ENCODE measurements at places on chromosomes 16 and 17.

GRCh38 chr17:74435775-74436359 lies 4.0 kb downstream of the GPRC5C start:
- no peak for DNase-seq

- DNase-seq = no peak
Observed at GRCh38 chr16:69706256-69706974, 19.9 kb downstream of the NQO1 start.

GRCh38 chr17:79427621-79428539 lies 183.0 kb downstream of the RBFOX3 start:
- no peak for DNase-seq

DNA sequence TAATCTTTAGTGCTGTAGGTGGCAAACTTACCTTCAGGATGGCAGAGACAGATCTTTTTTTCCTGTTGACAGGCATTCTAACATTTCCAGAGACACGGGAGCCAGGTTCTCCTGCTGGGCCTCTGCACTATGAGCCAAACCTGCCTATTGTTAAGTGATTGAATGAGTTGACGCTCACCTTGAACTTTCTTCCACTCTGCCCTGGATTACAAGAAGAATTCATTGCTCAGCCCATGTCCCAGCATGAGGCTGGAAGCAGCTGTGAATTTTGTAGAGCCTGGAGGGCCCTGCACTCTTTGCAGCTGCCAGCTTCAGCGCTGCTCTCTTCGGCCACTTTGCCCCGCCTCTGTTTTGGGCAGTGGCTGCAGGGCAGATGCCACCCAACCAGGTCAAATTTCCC lies 9.4 kb upstream of the SLC7A5 start:
- DNase-seq = no peak

GRCh38 chr16:22668318-22668717 lies 145.6 kb upstream of the HS3ST2 start:
- no peak for DNase-seq

- no peak for DNase-seq
Observed at GRCh38 chr17:17887752-17888304, 51.0 kb upstream of the SREBF1 start.

- peak; percentile 19 for DNase-seq
Observed at GRCh38 chr16:20938426-20938825, 37.9 kb downstream of the LYRM1 start.

DNA sequence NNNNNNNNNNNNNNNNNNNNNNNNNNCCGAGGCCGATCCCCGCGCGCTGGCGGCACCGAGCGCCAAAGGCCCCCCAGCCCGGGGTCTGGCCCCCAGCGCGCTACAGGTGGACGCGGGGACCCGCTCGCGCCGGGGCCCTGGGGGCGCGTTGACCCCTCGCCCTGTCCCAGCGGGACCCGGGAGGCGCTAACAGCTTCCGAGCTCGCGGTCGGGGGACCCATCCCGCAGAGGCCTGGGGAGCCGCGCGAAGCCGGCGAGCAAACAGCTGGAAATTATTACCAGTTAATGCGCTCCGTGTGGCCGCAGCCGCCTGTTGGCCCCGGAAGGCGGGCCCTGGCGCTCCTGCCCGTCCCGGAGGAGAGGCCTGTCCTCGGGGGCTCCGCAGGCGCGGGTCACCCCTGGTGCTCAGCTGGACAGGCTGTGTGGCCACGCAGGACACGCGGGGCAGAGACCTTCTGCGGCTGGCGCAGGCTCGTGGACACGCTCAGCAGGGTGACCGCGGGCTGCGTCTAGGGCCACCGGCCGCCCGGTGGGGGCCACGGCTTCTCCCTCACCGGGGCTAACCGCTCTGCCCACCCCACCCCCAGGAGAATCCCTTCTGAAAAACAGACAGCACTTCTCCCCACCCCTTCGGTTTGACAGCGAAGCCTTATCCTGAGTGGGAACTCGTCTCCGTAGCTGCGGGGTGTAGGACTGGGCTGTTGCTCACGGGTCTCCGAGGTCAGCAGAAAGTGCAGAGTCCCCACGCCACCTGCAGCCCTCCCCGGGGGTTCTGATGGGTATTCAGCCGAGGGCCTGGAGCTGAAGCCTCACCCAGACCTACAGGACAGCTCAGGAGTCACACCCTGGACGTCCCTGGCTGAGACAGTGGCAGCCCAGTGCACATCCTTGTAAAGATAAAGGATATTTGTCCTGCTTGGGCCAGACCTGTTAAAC lies 138.7 kb upstream of the RPH3AL start:
- peak; percentile 42 for DNase-seq

DNA sequence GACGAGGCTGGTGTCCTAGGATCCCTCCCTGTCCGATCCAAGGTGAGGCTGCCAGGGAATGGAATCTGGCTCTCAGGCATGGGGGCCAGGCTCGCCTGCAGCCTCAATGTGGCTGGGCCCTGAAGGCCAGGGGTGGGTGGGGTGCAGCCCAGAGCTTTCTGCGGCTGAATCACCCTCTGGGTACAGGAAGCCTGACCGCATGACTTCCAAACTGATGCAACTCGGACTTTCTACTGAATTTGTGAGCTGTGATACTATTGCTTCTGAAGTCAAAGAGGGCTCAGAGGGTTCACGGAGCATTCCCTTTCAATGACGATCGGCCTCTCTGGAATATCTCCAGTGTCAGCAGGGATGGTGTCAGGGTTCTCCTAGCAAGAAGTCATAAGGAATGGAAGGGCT lies 123.7 kb downstream of the METRNL start:
- DNase-seq = peak; percentile 19

DNA sequence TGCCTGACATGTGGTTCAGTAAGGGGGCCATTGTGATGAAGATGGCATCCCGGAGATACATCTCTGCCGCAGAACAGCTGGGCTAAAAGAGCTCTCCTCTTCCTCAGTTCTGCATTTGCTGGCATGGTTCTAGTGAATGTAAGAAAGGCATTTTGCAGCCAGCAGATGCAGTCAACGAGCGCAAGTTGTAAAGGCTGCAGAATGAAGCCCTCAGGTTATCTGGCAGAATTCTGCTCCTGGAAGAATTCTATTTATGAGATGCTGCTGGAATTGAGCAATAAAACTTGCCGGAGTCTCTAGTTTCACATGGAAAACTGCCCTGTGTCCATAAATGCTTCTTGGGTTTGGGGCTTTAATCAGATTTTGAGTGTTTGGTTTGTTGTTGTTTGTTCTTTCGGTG lies 176.8 kb upstream of the HSBP1 start:
- DNase-seq = no peak

GRCh38 chr16:49530427-49530970 lies 156.9 kb downstream of the C16orf78 start:
- DNase-seq = no peak

DNA sequence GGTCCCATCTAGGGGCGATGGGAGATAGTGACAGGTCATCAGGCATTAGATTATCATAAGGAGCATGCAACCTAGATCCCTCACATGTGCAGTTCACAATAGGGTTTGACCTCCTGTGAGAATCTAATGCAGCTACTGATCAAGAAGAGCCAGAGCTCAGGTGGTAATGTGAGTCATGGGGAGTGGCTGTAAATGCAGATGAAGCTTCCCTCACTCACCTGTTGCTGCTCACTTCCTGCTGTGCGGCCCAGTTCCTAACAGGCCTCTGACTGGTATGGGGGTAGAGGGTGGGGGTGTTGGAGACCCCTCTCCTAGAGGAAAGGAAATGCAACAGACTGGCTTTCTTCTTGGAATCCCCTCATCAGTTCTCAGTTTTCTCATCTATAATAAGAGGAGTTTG lies 131.4 kb downstream of the CA10 start:
- no peak for DNase-seq

DNA sequence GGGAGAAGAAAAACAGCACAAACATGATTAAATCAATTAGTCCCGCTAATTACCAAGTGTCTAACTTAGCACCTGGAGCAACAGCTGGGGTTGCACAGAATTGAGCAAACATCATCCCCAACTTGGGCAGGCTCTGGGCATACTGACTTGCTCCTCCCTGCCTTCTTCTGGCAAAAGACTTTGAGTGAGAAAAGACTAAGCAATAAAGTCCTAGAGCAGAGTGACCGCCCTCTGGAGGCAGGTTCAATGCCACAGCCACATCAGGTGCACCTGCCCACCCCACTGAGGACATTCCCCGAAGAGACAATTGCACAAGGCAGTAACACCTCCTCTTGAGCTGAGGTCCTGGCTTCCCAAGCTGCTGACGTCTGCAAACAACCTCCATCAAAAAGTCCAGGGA lies 358.3 kb downstream of the SOX9 start:
- no peak for DNase-seq

GRCh38 chr16:28616636-28617035 lies 6.8 kb upstream of the SULT1A1 start:
- no peak for DNase-seq

- no peak for DNase-seq
Observed at GRCh38 chr17:56665864-56666263, 72.4 kb downstream of the NOG start.

DNA sequence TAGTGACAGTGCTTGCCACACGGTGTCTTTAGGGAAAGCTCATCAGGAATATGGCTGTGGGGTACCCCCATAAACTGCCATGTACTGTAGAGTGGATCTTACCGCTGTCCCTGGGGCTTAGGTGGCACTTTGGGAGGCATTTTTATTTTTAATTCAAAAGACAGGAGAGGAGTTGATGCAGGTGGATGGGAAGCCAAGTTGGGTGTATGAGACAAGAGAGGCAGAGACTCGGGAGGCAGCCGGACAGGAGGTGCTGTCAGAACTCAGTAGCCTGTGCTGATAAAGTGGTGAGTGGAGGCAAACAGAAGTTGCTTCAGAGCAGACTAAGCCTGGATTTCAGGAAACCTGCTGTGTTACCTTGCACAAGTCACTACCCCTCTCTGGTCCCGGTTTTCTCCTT lies 185.9 kb downstream of the TMEM132E start:
- DNase-seq = no peak

DNA sequence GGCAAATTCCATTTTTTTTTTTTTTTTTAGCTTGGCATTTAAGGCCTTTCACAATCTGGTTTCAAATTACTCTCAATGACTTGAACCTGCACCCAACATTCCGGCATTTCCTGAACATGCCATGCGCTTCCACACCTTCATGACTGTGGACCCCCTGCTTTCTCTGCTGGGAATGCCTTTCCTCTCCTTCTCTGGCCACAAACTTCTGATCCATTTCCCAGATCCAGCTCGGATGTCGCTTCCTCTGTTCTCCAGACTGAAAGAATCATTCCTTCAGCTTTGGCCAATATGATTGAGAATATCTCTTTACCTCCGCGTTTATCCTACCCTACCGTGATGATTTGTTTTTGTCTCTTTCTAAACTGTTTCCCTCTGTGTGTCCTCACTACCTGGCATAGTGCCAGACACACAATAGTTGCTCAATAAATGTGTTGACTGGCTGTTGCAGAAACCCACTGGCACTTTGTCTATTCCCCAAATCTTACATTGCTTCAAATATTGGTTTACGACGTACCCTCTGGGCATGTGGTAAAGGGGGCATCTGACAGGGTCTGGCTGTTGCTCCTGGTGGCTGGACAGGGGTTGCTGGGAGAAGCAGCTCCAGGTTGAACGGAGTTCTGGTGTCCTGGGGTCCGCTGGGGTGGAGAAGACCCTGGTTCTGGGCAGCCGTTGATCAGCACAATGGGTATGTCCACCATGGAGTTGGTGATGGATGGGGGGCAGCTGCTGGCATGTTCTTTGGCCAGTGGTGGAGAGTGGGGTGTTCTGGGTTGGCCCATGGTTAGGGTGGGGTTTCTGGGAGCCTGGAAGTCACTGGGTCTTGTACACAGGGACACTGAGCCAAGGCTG lies 14.7 kb downstream of the TNS4 start:
- no peak for DNase-seq

DNA sequence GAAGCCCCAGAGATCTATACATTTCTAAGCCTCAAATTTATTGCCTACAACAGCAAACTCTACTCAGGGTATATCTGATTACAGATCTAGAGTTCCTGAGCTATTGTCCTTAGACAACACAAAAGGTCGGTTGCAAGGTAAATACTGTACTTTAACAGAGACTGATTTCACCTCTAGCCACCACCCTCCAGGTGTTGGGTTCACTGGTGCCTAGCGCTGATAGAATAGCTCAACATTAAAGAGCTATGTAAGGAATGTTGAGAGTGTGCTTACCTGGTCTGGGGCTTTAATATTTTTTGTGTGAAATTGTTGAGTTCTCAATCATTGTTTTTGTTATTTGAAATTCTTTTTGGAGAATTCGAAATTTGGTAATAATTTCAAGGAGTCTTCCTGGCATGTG lies 277.0 kb upstream of the PSMD7 start:
- no peak for DNase-seq

- no peak for DNase-seq
Observed at GRCh38 chr17:13647543-13648021, 45.9 kb upstream of the HS3ST3A1 start.

DNA sequence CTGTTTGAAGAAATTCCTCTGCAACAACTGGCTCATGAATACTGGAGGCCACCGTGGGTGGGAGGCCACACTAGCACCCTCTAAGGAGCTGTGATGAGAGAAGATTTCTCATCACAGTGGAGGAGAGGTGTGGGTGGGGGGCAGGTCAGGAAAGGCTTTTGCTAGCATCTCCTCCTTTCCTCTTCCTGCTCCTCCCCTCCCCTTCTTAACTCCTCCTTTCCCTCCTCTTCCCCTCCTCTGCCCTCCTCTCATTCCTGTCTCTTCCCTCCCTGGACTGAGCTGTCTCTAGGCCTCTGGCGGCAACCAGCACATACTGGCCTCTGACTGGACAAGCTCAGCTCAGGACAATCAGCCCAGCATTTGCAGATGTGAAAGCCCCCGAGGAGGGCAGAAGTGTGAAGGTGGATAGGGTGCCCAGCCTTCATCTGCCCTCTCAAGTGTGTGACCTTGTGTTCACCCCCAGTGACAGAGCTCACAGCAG lies 19.0 kb upstream of the LHX1 start:
- no peak for DNase-seq

DNA sequence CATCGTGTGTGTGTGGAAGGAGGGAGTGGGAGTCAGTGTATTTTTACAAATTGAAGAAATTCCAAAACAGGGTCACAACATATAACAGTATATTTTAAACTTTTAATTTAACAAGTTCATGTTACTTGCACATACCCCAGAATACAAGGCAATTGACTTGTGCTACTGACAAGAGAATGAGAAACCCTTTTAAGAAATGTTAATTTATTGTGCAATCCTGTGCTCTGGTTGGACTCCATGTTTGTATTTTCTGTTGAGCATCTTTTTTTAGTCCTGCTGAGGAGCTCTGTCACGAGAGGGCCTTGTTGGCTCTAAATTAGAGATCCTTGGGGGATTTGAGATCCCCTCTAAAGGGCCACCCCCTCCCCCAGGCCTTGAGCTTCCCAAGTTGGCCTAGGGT lies 1.1 kb upstream of the EMP2 start:
- DNase-seq = no peak

DNA sequence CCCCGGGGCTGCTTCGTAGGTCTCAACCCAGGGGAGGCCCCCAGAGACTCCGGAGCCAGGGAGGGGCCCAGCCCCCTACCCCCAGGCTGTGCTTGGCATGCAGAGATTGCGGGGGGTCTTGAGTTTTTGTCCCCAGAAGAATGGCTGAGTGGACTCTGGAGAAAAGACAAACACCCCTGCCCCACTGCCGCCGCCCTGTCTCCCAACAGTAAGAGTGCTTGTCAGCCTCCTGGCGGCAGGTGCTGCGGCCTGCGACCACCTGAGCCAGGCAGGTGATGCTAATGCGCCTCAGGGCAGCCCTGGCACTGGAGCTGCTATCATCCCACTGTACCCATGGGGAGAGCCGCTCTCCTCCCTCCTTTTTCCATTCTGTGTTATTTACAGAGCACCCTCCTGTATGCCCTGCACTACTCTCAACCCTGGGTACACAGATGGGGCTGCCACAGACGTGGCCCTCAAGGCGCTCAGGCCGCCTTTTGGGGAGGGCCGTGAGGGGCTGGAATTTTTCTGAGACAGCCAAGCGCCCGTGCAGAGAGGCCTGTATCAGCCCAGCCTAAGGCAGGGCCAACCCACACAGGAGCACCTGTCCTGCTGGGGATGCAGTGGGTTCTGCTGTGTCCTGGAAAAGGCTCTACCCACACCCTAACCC lies 2.6 kb upstream of the IL17C start:
- DNase-seq = no peak
